ENCODE measurements at places on chromosomes 1 and 21.

DNA sequence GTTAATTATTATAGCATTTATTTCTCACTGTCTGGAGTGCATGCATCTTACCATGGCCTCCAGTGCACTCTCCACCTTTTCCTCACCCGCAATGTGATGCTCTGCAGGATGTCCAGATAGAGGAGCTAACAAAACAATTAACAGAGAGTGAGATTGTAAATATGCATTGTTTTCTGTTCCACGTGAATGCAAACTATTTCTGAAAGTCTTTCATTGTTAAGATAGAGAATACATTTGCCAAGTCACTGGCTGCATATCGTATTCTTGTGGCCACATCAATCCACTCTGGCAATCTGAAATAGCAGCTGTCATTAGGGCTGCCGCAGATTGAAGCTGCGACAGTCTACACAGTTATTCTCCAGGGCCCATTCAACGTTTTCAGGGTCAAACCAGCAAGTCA is 143.8 kb downstream of the DUSP10 start:
- DNase-seq: no peak

- DNase-seq: no peak
These were observed 106.1 kb downstream of the MAP3K21 start for GRCh38 chr1:233433436-233434210.

DNA sequence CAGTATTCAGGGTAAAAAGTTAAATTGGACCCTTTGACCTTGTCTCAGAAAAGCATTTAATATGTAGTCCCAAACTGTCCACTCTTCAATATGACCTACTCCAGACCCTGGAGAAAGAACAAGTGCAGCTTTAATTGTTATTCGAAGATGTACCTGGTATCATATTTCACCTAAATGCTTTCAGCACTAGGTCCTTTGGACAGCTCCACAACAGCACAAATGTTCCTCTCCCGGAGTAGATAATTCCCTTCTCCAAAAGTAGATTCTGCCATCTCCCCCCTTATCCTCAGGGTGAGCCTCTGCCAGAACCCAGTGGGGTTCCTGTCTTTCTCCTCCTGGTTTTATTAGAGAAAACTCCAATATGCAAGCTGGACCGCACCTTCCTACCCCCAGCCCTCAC is 104.5 kb upstream of the AJAP1 start:
- no peak for DNase-seq

DNA sequence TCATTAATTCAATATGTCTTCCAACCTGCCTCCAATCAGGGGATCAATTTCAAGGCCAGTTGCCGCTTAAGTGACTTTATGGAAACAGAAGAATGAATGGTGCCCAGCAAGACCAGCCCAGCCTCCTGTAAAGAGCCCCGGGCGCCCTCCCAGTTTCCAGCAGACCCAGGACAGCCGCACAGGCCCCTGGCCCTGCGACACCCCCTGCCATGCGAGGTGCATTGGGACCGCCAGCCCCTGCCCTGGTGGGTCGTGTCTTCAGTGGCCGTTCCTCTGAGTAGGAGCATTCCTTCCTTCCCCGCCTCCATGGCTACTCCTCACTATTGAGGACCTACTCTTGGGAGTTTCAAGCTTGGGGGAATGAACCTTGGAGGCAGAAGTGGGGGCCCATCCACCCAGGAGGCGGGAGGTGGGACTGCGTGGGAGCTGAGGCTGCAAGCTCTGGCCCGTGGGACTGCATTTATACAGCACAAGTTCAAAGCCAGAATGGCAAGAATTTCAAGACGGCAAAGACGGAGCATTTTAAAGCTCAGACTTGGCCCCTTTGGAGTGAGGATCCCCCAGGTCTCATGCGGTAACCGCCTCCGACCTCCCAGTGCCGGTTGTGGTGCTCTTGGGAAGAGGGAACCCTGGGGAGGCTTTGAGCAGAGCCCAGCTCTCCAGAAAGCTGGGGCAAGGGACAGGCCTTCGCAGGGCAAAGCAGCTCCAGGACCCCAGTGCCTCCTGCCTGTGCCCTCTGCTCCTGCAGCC is 73.1 kb upstream of the ACTRT2 start:
- DNase-seq: no peak

DNA sequence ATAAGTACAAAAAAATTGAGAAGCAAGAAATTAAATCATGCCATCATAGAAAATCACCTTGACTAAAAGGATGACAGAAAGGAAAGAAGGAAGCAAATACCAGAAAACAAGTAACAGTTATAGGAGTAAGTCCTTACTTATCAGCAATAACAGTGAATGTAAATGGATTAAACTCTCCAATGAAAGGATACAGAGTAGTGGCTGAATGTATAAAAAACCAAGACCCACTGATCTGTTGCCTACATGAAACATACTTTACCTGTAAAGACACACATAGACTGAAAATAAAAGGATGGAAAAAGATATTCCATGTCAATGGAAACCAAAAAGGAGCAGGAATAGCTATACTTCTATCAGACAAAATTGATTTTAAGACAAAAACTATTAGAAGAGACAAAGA is 52.2 kb downstream of the RABGAP1L start:
- no peak for DNase-seq

DNA sequence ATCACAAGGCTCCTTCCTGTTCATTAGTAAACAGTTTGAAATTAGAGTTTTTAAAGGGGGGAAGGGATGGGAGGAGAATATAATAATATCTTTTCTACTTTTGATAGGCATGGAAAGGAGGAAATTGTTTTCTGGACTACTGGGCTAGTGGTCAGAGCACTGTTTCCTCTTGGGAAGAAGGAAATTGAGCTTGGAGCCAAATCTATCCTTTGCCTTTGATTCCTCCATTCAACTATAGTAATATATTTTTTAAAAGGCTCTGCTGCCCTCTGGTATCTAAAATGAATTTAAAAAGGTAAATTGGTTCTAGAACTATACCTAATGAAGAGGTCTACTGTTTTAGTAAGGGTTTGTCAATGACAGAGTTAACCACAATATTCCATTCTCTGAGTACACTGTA is 5.9 kb downstream of the IARS2 start:
- no peak for DNase-seq

DNA sequence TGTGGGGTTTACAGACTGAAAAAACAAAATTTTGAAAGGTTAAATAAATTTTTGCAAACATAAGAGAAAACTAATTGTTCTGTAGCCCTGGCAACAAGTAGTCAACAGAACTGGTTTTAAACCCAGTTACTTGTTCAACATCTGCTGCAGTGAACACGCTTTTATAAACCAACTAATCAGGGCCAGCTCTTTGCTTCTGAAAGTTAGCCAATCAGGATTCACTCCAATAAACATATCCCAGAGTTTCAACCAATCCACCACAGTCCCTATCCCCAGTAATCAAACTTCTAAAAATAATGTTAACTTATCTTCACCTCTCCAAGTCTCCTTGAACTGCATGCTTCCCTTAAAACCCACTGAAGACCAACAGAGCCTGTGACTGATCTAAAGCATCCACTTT is 306.6 kb downstream of the CTH start:
- DNase-seq: no peak

DNA sequence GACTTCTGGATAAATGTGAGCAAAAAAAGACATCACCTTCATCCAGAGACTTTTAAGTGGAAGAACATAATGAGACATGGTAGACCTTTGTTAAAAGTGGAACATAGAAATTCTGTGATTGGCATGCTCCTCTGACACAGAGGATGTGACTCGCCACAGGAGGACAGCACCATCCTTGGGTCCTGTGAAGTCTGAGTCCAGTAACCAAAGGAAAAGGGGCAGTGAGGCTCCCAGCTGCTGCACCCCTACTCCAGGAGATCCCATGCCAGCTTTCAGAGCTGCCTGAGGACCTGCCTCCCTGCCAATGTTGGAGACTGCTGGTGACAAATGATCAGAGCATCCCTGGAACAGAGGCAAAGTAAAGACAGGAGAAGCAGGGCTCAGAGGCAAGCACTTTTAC is 136.2 kb downstream of the BRINP2 start:
- DNase-seq: no peak

GRCh38 chr1:202104073-202104472 is 18.6 kb upstream of the GPR37L1 start:
- DNase-seq: no peak

DNA sequence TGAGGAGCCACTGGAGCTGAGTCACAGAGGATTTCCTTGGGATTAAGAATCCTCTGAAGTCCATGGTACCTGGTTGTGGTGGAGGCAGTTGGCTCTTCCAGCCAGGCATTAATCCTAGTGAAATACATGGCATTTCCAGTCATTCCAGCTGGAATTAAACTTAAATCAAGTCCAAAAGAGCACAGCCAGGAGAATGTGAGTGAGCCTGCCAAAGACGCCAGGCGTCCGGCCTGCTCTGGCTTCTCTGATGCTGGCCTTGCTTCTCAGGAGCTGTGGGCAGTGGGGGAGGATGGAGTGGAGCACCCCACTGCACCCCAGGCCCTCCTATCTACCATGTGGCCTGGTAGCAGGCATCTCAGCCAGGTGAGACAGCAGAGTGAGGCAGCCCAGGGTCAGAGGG is 23.4 kb upstream of the TENT5C start:
- DNase-seq: no peak

- DNase-seq: peak; percentile 21
These were observed 862 bp upstream of the DIPK1A start for GRCh38 chr1:92961896-92962752.

- DNase-seq: no peak
These were observed 2.7 kb upstream of the CFAP141 start for GRCh38 chr1:154208677-154209388.

DNA sequence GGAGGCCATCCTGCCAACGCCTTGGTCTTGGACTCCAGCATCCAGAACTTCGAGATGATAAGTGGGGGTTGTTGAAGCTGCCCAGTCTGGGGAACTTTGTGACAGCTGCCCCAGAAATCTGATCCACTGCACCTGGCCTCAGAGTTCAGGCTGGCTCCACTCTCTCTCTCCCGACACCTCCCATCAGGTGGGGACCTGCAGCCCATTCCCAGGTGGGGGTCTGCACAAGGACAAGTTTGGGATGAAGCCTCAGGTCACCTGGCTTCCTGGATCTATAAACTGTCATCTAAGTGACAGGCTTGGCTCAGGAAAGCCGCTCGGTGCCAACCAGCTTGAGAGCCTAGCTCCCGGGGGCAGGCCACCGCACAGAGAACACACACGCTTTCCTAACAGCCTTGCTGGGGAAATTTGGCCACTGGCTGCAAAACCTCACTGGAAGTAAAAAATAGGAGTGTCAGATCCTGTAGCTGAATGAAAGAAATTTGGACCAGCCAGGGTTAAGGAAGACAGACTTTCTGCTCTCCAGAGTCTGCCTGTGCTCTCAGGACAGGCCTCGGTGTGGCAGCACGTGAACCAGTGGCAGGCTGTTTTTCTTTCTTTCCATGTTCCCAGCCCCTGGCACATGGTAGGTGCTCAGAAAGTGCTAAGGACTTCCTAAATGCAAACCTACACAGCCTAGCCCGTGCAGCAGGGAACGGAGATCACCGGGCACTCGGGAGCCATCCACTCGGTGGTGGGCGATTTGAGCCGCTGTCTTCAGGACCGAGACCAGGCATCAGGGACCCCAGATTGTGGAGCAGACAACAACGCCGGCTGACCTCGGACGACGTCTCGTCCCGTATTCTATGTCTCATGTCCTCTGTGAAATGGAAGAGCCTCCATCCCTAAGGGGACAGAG is 42.6 kb upstream of the LBR start:
- no peak for DNase-seq

DNA sequence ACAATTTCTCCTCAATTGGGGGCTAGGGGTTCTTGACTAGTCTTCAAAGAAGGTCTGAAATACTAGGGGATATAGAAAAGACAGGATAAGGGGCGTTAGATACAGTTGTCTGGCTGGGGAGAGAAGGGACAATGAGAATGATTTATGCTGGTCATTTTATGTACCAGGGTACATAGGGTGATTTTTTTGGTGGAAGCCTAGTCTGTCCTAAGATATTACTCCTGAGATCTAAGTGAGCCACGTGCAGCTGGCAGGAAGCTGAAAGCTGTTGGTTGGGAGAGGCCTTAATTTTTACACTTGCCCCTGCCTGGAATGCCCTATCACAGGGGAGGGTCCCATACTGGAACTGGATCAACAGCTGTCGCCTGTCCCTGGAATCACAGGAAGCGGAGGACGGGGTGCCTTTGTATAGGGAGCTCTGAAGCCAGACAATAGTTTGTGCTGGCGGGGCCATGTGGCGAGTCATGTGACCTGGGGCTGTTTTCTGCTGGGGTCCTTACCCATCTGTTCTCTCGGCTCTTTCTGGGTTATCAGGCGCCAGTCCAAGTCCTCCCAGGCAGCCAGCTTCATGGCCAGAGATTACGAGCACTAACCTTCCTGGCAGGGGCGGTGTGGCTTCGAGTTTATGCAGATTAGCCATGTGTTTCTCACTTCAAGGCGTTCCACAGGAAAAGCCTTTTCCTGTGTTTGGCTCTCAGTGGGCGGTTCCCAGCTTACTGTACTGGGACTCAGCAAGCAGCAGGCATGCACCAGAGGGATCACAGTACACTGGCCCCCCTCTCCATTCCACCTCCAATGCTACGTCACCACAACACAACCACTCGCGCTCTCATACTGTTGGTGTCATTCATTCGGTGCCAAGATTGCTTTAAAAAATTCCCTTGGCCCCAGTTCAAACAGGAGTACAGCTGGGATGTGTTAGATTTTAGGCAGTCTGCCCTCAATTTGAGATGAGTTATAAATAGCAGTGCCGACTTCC is 27.5 kb downstream of the ARID1A start:
- no peak for DNase-seq

GRCh38 chr1:205532026-205532898 is 27.8 kb downstream of the CDK18 start:
- DNase-seq: no peak

DNA sequence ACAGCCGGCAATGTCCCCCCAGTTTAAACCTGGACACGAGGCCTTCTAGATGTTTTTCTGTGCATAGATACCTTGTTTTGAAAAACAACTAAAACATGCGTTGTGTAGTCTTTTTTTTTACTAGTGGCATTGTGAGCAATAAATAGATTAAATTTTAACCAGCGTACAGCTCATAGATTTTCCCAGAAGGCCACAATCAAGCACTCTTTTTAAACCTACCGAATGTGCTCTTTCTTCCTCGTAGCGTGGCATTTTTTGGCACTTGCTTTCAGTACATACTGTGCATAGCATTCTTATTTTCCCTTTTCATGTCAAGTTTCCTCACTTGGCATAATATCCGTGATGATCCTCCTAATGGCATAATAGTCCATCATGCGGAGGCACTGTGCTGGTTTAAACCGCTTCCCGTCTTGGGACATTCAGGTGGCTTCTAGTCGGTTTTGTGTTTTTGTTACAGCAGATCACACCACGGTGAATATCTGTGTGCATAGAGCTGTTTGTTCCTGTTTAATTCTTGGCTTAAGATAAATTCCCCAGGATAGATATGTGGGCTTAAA is 95.3 kb downstream of the PDE9A start:
- DNase-seq: no peak

DNA sequence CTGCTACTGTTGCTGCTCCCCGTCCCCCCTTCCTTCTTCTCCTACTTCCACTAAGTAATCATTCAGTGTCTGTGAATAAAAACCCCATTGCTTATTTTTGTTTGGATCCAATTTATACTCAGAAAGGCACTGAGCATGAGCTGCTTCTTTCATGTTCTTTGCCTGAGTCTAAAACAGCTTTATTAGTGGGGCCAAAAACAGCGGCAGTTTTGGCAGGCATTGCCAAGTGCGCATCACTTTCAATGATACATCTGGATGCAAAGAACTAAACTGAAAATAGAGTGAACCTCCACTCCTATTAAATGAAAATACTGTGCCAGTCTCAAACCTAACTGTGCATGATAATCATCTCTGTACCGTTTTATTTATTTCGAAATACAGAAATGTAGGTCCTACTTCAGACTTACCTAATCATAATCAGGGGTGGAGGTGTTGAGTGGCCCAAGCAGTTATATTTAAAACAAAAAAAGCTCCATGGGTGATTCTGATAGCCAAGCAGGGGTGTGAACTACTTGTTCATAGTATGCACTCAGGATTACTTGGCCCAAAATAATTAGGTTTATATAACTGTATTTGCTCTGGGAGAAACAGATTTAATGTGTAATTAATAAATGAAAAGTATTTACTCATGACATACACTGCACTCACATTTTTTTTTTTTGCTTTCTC is 48.4 kb downstream of the NEK7 start:
- no peak for DNase-seq
